ENCODE measurements at places on chromosomes 11 and 22.
A peak's percentile ranks its signal among the peaks of the same experiment; 100 is the strongest.

DNA sequence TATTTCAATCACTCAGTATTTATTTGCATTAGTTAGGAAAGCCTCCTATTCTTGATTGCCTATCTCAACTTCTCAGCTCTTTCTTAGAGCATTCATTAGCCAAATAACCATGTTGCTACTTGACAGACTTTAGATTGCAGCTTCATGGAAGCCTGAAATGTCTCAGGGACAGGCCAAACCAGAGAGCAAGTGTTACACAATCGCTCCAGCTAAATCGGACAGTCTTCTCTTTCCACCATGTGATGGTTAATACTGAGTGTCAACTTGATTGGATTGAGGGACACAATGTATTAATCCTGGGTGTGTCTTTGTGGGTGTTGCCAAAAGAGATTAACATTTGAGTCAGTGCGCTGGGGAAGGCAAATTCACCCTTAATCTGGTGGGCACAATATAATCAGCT lies 106.5 kb upstream of the DRD2 start:
- no peak for DNase-seq

DNA sequence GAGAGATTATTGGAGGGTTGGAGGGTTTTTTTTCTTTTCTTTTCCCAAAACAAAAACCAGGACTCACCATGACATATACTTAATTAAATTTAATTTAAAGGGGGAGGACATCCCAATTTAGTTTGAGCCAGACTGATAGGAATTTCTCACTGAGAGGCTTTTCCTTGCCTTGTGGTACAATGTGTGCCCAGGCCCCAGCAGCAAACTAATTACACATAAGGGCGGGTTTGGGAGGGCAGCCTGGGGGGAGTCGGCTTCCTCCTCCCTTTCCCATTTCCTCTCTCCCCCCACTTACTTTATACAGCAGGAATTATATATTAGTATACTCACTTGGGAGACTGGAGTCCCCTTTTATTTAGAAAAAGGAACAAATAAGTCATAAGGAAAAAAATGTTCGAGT lies 2.9 kb downstream of the TEAD1 start:
- DNase-seq = no peak

DNA sequence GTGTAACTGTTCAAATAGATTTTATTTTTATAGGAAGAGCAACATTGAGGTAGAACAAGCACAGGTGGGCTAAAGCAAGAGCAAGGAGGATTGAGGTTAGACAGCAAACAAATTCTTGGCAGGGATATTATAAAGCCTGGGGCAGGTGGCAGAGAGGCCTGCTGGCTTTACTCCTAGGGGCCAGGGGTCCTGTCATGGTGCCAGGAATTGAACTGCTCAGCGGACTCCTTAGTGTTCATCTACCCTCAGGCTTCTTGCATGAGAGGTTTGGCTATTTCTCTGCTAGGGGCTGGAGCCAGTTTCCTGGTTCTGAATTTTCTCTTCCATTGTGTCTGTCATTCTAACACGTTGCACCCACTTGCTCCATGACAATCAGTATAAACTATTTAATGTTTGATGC lies 217.2 kb upstream of the NCAM1 start:
- DNase-seq = no peak

- DNase-seq = no peak
Observed at GRCh38 chr22:27152033-27152432, 494.6 kb downstream of the MIAT start.

GRCh38 chr22:39598017-39598965 lies 27.7 kb downstream of the CACNA1I start:
- no peak for DNase-seq

DNA sequence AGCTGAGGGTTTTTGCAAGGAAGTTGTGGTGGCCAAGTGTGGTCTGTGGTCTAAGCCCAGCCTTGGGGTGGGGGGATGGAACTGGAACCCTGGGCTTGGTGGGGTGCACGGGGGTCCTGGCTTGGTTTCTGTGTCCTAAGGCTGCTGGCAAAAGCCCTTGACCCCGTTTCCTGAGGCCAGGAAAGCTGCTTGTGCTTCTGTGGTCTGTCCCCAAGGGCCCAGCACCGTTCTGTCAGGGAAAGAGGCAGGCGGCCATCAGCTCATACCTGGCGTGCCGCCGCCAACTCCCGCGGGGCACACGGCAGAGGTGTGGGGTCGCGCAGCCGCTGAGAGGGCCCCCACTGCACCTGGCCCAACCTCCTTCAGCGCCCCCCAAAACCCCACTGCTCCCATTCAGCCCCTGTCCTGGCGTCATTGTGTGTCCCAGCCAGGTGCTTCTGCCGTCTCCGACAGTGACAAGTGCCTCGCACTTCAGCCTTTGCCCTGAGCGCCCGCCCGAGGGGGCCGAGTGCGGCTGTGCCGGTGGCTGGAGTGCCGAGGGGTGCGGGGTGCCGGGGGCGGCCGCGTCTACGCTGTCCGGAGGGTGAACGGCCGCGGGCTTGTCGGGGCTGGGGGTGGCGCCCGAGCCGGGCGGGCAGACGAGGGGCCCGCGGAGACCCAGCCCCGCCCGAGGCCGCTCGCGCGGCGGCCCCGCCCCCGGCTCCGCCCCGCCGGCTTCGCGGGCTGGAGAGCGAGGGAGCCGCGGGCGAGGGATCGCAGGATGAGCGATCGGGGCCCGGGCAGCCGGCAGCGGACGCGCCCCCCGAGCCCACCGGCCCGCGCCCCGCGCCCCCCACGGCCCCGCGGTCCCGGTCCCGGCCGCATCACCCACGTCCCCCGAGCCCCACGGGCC lies at the start of gene CNIH2:
CNIH2 (plus strand) TSS at position 705 of the 892 bp plus-strand sequence. CDS start 282 bp downstream, outside the sequence.
- DNase-seq = no peak

DNA sequence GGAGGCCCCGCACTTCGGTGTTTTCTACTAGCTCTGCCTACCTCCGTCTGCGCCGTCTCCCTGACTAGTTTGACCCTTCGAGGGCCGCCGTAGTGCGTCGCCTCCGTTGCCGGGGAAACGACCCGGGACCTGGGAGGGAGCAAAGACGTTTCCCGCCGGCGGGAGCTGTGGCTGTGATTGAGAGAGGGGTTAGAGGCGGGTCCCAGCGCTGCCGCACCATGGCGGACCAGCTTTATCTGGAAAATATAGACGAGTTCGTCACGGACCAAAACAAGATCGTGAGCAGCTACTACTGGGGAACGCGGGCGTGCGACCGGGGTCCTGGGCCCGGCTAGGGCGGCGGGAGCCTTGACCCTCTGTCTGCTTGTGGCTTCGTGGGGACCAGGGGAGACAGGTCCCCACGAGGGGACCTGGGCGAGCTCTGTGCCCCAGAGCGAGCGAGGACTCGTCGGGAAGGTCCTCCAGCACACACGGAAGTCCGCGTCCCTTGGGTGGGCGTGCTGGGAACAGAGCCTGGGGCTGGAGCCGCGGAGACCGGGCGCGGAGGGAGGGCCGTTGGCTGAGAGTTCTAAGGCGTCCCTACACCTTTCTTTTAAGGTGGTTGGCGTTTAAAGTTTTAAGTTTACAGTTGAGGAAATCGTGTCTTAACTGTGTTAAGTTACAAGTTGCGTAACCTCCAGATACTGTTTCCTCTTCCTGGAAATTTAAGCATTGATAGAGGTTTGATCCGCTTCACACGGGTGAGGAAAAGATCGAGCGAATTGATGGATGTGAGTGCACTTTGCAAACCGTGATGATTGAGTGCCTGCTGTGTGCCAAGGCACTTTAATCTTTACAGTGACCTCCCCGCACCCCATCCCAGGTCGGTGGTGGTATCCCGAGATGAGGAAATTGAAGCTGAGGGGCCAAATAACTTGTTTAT lies at the start of gene POLD3:
POLD3 (plus strand) TSS at position 142 of the 922 bp plus-strand sequence; CDS start at position 219, 77 bp downstream.
- peak; percentile 79 for DNase-seq

GRCh38 chr22:20783844-20784723 lies 10.2 kb downstream of the SERPIND1 start:
- DNase-seq = peak; percentile 58

GRCh38 chr11:132147464-132147863 lies 777.0 kb downstream of the NTM start:
- DNase-seq = no peak

DNA sequence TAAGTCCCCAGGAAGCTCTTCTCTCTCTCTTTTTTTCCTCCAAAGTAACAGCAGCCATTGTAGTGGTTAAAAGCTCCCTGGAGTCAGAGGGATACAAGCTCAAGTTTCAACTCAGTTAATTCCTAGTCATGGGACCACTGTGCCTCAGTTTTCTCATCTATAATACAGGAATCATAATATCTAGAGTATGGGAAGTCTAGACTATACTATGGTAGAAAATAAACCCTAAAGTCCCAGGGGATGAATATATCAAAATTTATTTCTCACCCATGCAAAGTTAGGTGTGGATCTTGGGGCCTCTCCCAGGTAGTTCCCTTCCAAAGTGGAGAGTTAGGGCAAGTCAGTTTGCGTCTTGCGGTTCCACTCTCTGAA lies 33.7 kb downstream of the C11orf58 start:
- no peak for DNase-seq

- no peak for DNase-seq
Observed at GRCh38 chr11:128644576-128644975, 49.3 kb upstream of the FLI1 start.

DNA sequence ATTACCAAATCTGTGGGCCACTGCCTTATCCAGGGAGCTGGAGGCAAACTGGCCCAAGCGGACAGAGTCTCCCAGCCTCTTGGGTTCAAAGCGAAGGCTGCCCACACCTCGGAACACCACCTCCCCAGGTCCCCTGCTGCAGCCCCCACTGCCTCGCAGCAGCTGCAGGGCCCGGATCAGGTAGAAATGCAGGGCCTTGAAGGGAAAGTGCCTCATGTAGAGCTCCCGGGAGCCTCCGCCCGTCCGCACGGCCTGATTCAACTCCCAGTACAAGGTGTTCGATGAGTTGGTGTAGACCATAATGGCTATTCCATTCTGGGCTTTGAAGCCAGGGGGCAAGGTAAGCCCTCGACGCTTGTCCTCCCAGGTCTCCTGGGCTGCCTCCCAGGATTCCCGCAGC lies 2.0 kb downstream of the ART5 start:
- DNase-seq = no peak

DNA sequence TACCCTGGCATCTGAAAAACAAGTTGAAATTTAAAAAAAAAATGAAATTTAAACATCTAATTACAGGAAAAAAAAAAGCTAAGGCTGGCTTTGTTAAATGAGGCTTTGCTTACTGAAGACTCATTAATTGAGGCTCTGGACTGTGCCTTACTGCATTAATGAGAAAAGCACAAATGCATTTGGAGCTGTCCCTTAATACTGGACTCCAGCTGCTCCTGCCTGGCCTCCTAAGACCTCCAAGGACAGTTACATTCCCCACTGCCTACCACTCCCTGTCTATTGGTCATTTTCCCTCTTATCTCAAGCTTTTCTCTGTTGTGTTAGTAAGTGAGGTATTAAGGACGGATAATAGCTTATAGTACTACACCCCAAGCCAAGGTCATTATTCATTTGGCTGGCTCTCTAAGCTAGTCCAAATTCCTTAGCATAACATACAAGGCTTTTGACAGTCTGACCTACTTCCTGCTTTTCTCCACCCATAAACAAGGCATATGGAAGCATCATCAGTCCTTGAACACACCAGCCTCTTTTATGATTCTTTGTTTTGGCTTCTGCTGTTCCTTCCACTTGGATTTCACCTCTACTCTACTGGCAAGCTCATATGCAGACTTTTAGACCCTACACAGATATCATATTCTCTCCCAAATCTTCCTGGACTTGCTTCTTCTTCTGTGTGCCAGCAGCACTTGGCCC lies 62.5 kb downstream of the USP35 start:
- peak; percentile 55 for DNase-seq

DNA sequence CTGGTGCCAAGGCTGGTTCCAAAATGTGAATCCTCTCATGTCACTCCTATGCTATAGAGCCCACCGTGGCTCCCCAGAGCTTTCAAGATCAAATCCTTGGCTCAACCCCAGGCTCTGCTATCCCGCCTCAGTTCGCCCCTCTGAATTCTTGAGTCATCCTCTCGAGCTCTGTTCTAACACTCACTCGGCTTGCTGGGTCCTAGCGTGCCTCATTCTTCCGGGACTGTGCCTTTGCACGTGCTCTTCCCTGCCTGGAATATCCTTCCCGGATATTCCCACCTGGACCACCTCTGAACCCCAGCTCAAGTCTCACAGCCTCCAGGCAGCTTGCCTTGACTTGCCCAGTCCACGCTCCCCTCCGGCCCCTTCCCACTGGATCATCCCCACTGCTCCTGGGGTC lies 13.0 kb downstream of the KCTD17 start:
- no peak for DNase-seq

- DNase-seq = no peak
Observed at GRCh38 chr11:57260937-57261783, 24.1 kb upstream of the APLNR start.

DNA sequence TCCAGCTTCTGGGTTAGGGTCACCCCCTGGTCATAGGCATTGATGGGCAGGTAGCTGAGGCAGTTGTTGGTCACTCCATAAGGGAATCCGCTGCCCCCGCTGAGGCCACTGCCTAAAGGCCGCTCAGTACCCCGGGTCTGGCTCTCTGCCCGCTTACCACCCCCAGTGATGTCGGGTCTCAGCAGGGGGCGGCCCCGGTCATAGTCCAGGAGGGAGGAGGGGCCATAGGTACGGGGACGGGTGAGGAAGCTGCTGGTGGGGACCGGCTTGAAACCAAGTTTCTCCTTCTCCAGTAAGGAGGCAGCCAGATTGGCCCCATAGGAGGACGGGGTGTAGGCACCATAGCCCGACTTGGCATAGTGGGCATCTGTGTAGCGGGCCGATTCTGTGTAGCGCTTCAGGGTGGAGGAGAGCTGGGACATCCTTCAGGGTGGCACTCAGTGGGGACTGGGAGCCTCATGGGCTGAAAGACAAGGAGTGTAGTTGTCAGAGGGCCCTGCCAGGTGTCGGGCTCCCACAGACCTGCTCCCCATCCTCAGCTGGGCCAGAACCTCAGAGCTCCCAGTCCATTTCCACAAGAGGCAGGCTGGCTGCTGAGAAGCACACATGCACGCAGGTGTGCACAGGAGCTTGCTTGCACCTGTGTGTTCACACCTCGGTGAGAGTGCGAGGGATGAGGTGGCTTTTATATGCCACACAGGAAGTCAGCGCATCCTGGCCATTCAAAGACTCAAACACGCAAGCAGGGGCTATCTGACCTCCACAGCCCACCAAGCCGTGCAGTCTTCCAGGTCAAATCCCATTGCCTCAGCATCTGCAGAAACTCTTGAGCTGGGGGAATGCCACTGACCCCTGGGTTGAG lies 8.2 kb downstream of the USP2 start:
- DNase-seq = no peak

DNA sequence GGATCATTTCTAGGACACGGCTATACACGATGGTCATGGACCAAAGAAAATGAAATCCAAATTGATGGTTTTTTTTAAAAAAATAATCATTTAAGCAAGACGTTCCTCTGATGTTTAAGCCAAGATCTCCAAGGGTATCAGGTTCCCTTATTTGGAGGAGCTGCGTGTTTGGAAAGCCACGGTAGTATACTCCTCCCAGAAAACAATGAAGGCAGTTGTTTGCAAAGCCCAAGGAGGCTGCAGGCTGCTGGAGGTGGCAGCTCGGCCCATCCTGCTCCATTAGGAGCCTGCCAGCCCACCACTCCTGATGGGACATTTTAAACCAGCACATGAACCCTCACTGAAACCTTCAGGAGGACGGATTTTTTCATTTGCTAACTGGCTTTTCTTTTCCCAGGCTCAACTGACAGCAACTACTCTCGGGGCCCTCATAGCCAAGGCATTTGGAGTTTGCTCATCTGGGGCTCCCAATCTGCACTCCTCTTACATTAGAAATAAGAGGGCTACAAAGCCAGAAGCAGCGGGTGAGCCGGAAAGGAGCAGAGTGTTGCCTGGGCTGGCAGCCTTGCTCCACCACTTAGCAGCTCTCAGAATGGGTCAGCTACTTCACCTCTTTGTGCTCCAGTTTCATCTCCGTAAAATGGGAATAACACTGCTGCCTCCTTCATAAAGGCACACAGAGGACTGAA lies 58.4 kb downstream of the ABTB2 start:
- no peak for DNase-seq

- DNase-seq = peak; percentile 90
Observed at GRCh38 chr11:130403271-130403804, 25.1 kb downstream of the ADAMTS8 start.

- DNase-seq = no peak
Observed at GRCh38 chr22:23029521-23030228, 40.6 kb upstream of the GNAZ start.
